ENCODE measurements at places on chromosomes 6 and 20.

- no peak for DNase-seq
Measured at GRCh38 chr20:49452011-49452482, 30.4 kb downstream of the KCNB1 start.

DNA sequence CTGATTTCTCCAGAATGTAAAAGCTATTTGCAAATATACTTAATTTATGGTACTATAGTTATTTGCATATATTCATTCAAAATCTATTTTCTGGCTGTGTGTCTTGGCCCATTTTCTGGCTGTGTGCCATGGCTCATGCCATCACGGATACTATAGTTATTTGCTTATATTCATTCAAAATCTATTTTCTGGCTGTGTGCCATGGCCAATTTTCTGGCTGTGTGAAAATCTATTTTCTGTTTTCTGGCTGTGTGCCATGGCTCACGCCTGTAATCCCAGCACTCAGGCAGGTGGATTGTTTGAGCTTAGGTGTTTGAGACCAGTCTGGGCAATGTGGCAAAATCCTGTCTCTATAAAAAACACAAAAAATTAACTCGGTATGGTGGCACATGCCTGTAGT is 28.9 kb upstream of the RIPK1 start:
- no peak for DNase-seq

DNA sequence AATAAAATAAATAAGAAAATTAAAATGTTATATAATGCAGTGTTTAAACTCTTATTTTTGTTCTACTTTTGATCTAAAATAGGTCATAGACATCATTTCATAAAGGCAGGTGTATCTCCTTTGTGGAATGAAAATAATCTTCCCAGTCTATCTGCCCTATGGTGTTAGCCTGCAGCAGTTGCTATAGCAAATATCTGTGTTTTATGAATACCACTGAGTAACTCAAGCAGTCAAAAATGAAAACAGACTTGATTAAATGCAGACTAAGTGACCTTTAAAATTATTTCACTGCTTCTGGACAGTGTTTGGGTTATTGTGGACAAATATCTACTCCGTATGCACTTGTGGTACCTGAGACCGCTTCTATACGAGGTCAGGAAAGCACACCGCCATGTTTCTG is 11.8 kb downstream of the HTR1B start:
- DNase-seq: no peak

DNA sequence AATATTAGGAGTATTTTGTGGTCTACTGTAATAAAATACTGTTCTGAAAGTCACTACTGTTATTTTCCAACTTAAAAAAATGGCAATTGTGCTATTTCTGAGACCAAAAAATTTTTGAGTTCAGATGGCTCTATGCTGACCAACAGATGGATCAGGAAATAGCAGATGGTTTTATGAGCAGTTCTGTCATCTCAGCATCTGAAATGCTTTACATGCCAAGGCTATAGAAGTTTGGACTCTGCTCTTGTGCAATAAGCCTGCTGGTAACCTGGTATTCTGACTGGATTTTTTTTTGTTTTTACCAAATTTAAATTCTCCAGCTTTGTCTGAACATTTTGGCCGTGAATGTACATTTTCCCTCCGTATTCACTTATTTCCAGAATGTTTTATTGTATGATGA is 1127.5 kb downstream of the GRIK2 start:
- DNase-seq: no peak

GRCh38 chr20:32971703-32972161 is 32.5 kb downstream of the SUN5 start:
- DNase-seq: no peak

DNA sequence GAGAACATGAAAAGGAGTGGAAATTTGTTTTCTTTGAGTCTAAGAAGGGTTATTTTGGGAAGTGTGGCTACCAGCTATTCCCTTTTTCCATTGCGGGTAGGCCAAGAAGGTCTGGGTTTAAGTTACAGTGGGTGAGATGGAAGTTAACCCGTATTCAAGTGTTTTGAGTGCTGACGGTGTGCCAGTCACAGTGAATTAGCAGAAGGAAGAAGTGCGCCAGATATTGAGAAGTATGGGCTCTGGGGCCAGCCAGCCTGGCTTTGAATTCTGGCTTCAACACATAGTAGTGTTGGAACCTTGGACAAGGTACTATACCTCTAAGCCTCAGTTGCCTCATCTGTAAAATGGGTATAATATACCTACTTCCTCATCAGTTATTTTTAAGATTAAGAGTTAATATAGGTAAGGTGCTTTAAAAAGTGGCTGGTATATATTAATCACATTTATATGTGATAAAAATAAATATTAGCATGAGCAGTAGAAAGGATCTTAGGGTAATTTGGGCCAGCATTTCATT is 16.3 kb downstream of the ZNF76 start:
- DNase-seq: no peak

DNA sequence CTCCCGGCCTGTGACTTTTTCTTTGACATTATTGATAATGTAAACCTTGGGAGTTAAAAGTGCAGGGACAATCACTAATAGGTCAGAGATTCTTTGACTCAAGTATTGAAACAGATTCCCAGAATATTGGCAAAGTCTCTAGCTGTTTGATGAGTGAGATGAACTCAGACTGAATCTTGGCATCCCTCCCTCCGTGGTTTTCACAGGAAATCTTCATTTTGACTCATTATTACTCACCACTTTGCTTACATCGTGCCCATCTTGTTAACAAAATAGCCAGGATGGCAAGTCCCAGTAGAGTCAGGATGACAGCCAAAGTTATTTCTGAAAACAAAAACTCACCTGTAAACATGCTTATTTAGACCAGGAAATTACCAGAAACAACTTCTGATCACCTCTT is 2.0 kb downstream of the TSBP1 start:
- no peak for DNase-seq

DNA sequence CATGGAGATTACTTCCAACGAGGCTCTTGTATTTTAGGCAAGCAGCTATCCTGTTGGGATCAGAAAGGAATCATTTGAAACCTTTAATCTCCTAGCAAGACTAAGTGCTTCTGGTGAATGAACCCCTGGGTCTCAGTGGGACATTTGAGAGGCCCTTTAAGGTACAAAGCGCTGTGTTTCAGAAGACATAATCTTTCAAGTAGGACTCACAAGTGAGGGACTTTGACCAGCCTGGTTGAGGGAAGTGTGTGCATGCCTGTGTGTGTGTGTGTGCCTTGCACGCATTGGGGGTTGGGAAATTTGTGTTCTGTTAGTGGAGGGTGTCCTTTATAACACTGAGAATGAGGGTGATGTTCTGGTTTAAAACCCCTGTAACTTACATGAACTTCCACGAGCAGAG is 64.4 kb upstream of the KCNG1 start:
- no peak for DNase-seq

DNA sequence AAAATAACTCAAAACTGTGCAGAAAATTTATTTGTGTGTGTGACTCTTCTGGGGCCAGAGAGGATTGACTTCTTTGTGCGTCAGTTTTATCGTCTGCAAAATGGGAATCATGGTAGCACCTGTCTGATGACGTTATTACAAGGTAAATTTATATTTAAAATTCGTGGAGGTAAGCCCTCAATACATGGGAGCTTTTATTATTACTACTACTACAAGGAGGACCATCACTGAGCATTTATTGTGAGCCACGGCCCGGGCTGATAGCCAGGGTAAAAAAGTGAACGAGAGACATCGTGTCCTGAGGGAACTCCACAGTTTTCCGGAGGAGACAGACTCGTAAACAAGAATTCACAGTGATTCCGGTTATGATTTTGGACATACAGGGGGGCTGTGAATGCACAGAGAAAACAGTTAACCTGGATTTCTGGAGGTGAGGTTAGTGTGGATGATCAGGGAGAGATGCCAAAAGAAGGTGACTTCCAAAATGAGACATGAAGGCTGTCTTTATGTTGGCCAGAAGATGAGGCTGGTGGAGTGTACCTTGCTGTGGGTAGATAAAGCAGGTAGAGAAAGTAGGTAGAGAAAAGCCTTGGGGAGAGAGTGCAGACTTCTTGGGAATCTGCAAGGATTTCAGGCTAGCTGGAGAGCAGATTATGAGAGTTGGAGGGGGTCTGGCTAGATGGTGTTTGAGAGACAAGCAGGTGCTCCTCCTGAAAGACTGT is 10.6 kb upstream of the SERINC3 start:
- no peak for DNase-seq

- DNase-seq: no peak
Measured at GRCh38 chr6:126530775-126531174, 190.9 kb downstream of the CENPW start.

DNA sequence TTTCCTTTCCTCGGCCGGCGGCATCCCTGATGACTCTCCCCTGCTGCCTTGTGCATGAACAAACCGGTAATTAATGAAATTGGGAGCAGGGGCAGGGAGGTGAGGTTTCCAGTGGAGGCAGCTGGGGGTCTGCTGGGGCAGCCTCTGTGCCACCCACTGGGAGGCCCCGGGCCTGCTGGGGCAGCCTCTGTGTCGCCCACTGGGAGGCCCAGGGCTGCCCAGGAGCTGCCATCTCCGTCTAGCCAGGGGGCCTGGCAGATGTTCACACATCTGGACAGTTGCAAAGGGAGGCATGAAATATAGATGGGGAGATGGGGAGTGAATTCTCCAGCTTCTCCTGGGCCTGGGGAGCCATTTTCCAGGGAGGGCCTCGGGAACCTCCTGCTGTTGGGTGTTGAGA is 33.8 kb downstream of the TOX2 start:
- DNase-seq: no peak

GRCh38 chr6:119339941-119340456 is 9.6 kb downstream of the MAN1A1 start:
- no peak for DNase-seq

- no peak for DNase-seq
Measured at GRCh38 chr6:95285881-95286280, 291.5 kb upstream of the MANEA start.

DNA sequence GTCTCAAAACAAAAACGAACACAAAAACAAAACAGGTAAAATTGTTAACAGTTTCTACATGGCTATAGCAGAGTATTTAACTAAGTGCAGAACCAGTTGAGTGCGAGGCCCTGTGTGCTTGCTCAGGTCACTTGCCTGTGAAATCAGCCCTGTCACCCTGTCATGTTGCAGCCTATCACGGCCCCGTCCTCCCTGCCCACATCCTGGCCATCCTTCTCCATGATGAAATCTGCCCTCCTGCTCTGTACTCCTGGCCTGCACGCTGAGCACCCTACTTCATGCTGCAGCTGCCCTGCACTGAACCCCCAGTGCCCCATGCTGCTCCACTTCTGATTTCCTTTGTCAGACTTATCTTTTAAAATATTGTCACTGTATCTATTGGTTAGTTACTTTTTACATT is 62.4 kb downstream of the DTD1 start:
- no peak for DNase-seq

DNA sequence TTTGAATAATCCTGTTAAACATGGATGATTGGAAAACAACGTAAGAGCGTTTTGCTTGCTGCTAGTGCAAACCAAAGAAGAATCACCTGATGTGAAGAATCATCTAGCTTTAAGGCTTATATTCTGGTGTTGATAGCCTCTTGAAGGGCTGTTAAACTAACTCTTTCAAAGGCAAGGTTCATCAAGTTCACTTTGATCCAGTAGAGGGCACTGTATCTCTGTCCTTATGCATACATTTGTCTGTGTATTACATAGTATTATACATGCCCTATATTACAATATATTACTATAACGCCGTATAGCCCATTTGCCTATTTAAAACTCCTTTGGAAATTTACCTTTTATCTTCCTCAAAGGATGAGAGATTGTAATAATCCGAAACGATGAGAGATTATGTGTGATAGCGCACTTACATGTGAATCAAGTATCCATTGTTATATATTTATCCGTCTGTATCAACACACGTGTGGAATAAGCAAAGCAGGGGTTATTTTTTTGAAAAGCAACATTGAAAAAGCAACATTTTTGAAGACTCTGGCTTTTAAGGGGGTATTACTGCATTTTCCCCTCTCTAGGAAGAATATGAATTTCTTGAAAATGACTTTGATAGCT is 50.8 kb upstream of the NRN1 start:
- no peak for DNase-seq

- DNase-seq: no peak
Measured at GRCh38 chr6:151627689-151628444, 134.1 kb downstream of the CCDC170 start.

GRCh38 chr6:110949679-110950285 is 8.7 kb upstream of the GTF3C6 start:
- no peak for DNase-seq

GRCh38 chr6:149714442-149714841 is 3.5 kb downstream of the LATS1 start:
- DNase-seq: no peak

DNA sequence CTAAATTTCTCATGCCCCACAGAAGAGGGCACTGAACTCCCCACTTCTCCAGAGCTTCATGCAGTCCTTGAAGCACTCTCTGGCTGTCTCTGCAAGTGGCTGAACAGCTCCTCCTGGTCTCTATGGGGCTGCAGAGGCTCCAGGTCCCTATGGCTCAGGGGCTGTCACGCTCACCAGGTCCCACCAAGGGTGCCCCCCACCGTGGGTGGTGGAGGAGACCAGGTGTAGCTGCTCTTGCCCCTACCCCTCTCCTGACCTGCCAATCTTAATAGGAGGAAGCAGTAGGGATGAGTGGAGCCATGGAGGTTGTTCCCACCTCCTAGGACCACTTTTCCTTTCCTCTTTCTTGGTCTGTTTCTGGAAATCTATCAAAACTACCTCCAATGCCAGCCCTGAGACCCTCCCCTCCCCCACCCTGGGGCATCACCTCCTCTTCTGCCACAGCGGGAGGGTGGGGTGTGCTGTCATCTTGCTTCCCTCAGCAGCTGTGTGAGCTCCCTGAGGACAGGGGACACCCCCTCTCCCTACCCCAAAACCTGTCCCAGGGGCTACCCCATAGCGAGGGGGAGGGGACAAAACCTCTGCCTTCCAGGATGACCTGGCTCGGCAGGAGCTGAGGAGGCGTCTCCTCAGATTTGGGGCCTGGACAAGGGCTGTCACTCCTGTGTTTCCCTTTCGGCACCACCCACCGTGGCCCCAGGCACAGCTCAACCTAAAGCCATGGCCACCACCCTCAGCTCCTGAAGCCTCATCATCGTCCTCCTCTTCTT is 12.0 kb upstream of the RAET1E start:
- no peak for DNase-seq

- DNase-seq: no peak
Measured at GRCh38 chr6:114514170-114514569, 171.3 kb upstream of the HS3ST5 start.

- no peak for DNase-seq
Measured at GRCh38 chr6:22221211-22221610, 75.6 kb downstream of the PRL start.

GRCh38 chr6:132400555-132400882 is 756 bp downstream of the MOXD1 start:
- no peak for DNase-seq

- DNase-seq: no peak
Measured at GRCh38 chr6:64270083-64270482, 634.5 kb downstream of the PHF3 start.

All from effector CD8-positive, alpha-beta T cell (primary cell).